ENCODE measurements at places on chromosomes 2 and 18.

GRCh38 chr18:2348003-2348402 is 223.3 kb downstream of the METTL4 start:
- DNase-seq = no peak

DNA sequence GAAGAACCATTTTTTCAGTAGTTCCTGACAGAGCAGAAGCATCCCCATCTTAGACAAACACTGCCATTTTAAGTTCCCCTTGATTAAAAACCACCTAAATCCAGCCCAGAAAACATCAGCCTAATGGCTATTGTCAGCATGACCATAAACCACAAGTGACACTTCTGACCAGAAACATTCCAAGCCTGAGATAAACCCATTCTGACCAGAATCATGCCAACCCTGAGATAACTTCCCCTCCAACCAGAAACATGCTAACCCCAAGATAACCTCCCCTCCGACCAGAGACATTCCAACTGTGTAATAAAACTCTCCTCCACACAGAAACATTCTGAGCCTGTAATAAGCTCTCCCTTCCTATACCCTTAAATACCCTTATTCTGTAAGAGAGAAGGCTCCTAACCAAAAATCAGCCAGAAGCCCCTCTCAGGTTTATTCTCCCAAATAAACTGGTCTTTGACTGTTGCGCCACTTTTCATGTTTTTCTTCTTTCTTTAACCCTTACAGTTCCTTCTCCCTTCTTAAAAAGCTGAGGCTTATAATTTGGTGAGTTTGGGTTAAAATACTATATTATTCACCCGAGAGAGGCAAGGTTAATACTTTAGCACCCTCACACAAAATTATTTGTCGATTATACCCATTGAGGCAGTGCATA is 149.7 kb downstream of the HNMT start:
- DNase-seq = no peak

DNA sequence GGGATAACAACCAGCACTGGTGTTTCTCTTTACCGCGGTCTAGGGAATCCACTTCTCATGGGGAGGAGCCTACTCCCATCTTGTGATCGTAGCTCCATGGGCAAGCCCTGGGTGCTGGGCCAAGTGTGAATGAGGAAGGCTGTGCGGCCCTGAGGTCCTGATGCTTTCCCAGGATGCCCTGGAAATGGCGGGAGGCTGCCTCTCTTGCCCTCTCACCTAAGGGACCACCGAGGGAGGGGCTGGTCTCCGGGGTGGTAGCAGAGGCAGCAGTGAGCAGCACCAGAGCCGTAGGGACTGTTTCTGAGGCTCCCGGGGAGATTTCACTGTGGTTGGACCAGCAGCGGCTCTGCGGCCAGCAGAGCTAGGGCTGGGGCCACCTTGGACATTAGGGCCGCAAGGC is 15.5 kb upstream of the NPPC start:
- DNase-seq = no peak

- DNase-seq = no peak
Observed at GRCh38 chr18:74066018-74066417, 81.6 kb downstream of the FBXO15 start.

DNA sequence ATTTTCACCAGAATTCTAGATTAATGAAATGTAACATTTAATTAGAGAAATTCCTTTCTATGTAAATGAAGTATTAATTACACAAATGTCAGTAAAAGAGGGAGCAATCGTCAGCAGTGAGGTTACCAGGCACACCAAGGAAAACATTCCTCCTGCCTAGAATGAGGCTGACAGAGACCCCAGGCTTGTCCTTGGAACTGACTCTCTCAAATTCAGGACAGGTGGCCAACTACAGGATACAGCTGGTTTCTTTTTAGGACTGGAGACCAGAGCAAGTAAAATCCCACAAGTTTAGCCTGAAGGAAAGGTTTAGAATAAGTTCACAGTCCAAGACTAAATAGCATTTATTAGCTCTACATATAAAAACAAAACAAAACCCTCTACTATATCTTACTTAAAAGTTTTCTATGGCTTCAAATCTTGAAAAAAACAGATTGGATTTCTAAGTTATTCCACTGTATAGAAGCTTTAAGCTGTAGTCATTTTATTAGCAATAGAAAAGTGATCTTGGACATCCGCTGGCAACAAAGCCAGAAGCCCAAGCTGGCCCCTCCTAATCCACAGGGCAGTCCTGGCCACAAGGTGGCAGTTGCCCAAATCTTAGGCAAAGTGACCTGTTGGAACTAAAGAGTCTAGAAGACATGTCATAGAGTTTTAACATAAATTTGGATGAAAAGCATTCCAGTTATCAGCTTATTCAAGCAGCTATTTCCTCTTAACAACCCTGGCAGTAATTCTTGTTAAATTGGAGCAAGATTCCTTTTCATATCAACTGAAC is 81.0 kb downstream of the SP3 start:
- DNase-seq = peak; percentile 5

DNA sequence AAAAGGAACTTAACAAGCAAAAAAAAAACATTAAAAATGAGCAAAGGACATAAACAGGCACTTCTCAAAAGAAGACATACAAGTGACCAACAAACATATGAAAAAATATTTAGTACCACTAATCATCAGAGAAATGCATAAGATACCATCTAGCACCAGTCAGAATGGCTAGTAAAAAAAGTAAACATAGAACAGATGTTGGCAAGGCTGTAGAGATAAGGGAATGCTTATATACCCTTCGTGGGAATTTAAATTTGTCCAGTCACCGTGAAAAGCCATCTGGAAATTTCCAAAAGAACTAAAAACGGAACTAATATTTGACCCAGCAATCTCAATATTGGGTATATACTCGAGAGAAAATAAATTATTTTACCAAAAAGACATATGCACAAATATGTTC is 1751.3 kb upstream of the LRRTM1 start:
- DNase-seq = no peak

- DNase-seq = no peak
Observed at GRCh38 chr2:54466870-54467269, 10.7 kb downstream of the SPTBN1 start.

DNA sequence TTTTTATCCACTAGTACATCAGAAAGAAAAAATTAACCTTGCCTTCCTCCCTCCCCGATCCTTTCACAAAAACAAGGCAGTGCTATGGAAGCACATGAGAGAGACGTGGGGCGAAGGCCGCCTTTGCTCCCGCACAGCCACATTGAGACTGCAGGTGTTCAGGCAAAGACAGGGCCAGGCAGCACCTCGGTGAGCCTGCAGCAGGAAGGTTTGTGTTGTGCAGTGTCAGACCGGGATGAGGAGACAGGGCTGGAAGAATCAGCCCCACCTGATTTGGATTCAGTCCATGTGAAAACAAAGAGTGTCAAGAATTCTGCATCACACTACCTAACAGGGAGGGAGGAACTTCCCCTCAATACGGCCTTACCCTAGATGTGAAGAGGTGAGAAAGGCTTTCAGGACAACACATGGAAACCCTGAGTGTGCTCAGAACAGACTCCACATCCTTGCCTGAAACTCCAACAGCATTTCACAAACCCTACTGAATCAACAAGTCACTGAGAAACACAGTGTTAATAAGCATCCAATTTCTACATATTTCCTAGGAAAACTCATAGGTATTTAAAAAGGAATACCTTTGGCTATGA is 59.6 kb downstream of the HDAC4 start:
- no peak for DNase-seq

DNA sequence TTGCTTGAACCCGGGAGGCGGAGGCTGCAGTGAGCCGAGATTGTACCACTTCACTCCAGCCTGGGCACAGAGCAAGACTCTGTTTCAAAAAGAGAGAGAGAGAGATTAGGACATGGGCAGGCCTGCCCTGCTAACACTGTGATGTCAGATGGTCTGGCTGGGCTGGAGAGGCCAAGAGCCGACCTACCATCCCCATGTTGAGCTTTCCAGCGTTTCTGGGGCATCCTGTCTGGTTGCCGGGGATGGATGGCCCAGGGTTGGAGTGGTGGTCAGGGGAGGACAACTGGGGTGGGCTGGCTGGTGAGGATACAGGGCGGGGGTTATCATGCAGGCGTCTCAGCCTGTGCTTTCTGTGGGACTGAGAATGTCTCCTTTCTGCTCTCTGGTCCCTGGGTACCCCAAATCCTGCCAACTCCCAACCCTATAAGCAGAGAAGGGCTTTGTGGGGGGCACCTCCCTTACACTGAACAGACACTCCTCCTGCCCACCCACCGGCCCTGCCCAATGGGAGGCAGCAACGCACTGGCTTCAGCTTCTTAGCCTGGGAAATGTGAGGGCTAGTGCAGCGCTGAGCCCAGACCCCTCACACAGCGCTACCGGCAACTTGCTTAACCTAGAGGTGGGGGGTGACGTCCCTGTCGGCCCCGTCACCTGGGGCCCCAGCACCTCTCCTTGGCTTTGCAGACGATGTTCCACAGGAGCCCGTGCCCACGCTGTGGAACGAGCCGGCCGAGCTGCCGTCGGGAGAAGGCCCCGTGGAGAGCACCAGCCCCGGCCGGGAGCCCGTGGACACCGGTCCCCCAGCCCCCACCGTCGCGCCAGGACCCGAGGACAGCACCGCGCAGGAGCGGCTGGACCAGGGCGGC is 5.4 kb downstream of the SNORC start:
- no peak for DNase-seq

GRCh38 chr2:131042148-131042775 is 51.0 kb downstream of the FAM168B start:
- DNase-seq = no peak

GRCh38 chr2:125313806-125314205 is 1288.7 kb downstream of the CNTNAP5 start:
- no peak for DNase-seq

DNA sequence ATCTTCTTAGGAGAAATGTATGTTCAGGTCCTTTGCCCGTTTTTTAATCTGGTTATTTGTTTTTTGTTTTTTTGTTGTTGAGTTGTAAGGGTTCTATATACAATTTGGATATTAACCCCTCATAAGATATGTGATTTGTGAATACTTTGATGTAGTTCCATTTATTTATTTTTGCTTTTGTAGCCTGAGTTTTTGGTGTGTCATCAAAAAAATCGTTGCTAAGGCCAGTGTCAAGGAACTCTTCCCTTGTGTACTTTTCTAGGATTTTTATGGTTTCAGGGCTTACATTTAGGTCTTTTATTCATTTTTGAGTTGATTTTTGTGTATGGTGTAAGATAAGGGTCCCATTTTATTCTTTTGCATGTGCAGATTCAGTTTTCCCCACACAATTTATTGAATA is 372.6 kb downstream of the PLCL1 start:
- no peak for DNase-seq

DNA sequence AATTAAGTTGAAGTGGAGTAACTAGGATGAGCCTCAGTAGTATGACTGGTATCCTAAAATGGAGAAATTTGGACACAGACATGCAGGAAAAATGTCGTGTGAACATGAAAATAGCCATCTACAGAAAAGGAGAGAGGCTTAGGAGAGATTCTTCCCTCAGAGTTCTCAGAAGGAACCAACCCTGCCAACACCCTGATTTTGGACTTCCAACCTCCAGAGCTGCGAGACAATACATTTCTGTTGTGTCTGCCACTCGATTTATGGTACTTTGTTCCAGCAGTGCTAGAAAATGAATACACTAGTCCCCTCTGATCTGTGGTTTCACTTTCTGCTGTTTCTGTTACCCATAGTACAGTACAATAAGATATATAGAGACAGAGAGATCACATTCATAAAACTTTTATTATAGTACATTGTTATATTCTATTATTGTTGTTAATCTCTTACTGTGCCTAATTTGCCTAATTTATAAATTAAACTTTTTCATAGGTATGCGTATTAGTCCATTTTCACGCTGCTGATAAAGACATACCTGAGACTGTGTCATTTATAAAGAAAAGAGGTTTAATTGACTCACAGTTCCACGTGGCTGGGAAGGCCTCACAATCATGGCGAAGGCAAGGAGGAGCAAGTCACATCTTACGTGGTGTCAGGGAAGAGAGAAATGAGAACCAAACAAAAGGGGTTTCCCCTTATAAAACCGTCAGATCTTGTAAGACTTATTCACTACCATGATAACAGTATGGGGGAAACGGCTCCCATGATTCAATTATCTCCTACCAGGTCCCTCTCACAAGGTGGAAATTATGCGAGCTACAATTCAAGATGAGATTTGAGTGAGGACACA is 41.3 kb downstream of the PLEKHA3 start:
- no peak for DNase-seq

GRCh38 chr18:57441071-57441794 is 6.1 kb downstream of the ONECUT2 start:
- DNase-seq = no peak

GRCh38 chr2:230893338-230893737 is 28.6 kb downstream of the ITM2C start:
- DNase-seq = no peak

DNA sequence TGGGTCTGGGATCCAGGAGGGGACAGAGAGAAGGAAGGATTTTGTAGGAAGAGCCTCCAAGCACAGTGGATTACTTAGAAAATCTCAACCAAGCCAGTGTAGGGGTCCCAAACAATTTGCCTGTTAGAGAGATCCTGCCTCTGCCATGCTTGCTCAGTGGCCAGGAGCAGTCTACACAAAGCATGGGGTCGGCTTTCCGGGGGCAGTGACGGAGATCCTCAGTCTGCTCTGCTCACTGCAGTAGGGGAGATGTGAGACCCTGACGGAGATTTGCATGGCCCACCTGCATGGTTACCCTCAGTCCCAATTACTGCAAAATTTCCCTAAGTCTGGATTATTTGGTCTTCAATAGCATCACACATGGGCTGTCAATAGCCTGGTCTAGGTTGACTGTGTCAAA is 385.2 kb downstream of the CMPK2 start:
- DNase-seq = no peak

- no peak for DNase-seq
Observed at GRCh38 chr2:187529248-187529976, 24.8 kb downstream of the TFPI start.

GRCh38 chr18:2392446-2392845 is 178.9 kb downstream of the METTL4 start:
- DNase-seq = no peak

DNA sequence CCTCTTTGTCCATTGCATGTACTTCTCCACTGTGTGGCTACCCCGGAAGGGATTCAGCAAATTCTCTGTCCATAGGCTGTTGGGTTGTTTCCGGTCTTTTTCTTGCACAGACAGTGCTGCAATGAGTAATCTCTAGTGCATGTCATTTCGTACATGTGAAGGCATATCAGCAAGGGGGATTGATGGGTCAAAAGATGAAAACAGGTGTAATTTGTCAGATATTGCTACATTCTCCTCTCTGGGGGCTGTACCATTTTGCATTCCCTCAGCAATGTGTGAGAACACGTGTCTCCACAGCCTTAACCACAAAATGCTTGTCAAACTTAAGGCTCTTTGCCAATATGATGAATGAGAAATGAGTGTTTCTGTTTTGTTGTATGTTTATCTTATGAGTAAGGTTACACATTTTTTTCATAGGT is 60.5 kb downstream of the KLHL29 start:
- peak; percentile 13 for DNase-seq

DNA sequence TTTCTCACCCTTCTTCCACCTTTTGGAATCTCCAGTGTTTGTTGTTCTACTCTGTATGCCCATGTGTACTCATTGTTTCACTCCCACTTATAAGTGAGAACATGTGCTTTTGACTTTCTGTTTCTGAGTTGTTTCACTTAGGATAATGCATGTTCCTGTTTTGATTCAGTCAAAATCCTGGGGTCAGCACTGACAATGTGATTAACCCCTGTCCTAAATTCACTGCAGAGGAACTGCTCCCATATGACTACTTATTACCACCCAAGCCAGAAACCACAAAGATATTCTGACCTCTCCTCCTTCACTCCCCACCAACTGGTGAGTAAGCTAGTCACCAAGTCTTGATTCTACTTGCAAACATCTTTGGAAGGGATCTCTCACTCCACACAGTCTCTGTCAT is 251.4 kb upstream of the TCF4 start:
- DNase-seq = no peak

GRCh38 chr2:104474716-104475115 is 379.2 kb upstream of the POU3F3 start:
- no peak for DNase-seq

- DNase-seq = no peak
Observed at GRCh38 chr2:160014227-160014626, 48.2 kb downstream of the PLA2R1 start.

Data from amniotic stem cell (primary cell).